ENCODE measurements at places on chromosomes 7 and 10.

- no peak for DNase-seq
Observed at GRCh38 chr10:11493646-11494045, 117.8 kb downstream of the USP6NL start.

GRCh38 chr10:47259466-47259865 is 40.5 kb upstream of the GDF10 start:
- no peak for DNase-seq

DNA sequence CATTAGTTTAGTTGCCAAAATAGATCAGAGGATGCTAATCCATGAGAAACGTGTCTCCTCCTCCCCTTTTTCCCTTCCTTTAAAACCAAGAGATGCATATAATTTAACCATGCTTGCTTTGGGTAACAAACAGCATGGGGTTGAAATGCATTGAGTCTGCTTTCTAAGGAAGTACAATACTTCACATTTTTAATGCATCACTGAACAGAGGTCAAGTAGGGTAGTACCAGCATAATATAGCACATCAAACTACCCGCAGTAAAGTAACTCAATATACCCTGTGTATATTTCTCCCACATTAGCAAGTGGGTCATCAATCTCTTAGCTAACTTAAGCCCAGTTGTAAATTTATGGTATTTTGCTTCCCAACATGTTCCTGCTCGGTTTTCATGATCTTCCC is 239.3 kb upstream of the SEMA3C start:
- no peak for DNase-seq

- no peak for DNase-seq
Observed at GRCh38 chr10:48990226-48990625, 50.6 kb upstream of the LRRC18 start.

DNA sequence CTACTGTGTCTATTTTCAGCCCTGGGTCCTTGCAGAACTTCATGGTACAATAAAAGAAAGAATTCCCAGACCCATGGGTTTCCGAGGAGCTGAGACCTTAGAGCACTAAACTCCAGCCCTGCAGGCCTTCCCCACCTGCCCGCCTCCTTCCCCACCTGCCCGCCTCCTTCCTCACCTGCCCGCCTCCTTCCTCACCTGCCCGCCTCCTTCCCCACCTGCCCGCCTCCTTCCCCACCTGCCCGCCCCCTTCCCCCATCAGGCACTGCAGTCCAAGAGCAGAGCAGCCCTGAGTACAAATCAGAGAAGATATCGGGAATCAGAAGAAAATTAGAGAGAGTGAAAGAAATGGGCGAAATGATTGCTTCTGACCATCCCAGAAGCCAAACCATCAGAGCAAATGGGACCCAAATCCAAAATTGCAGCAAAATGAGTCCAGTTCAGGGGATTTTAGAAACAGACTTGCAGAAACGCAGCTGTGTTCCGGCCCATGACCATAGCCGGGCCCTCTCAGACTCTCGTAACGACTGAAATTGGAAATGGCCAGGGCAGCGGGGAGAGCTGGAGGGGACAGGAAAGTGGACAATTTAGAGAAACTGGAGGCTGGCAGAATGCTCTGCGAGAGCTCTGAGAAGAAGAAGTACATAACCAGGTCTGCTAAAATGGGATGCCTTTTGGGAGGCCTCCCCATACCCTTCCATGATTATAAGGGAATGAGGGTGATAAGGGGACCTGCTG is 568.4 kb downstream of the TCERG1L start:
- DNase-seq = peak; percentile 24

- peak; percentile 53 for DNase-seq
Observed at GRCh38 chr7:128110641-128111364, 79.6 kb upstream of the LRRC4 start.

DNA sequence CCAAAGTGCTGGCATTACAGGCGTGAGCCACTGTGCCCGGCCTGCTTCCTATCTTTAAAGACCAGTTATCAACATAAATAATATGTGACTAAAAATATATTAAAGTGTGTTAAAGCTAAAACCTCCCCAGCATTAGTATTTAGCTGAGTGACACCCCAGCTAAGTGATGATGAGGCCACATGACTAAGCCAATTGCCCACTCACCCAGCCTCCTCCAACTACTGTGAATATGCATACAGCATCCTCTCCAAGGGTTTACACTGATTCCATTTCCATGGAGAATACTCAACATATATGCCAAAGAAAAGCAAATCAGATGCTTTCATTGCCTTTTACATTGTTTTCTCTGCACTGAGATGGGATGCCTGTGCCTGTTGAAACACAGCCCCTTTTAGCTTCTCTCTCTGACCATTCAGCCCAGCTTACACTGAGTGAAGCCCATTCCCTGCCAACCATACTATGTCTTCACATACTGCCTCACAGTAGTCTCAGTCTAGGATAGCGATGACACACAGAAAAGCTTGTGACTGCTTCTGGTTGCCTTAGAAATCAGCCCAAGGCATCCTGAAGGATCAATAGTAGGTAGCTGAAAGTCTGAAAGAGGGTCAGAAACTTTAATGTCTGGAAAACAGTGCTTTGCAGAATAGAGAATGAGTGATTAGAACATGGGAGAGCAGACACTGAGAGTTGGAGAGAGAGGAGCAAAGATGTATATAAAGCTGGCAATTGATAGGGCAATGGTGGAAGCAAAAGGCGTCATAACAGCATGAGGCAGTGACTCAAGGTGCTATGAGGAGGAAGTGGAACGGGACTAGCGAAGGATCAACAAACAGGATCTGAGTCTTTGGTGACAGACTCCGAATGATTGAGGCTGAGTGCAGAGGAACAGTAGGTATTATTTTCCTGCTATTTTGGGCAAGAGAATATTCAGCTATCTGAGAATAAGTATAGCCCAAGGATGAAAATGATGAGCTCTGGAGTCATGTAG is 19.8 kb upstream of the ATE1 start:
- no peak for DNase-seq

Measured in coronary artery (tissue), 2 donors.